ENCODE measurements at places on chromosomes 7 and 10. TPM values are rescaled to one million over a fixed set of nuclear protein-coding genes. Genes with fewer than 3 reads are reported as not detected.

DNA sequence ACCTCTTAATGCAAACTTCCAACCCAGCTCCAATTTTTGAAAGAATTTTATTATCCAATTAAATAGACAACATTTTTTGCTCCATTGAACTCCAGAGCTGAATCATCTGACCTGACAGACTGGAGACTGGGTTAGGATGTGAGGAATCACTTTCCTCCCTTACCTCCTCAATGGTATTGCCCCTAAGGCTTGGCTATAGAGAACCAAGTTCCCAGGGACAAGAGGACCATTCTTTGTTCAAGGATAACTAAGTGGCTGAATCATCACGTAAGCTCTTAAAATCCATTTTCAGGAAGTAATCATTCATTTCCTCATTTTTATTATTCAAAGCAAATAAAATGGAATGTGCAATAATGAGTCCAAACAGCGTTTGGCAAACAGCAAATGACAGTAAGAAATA is 335.1 kb downstream of the GATA3 start:
- DNase-seq = no peak

The MKLN1 gene
- 93.1 TPM for total RNA-seq

GRCh38 chr10:60465801-60466200 is 76.1 kb upstream of the ANK3 start:
- DNase-seq = no peak

The CFTR gene
- not detected for total RNA-seq

The CDNF gene
- total RNA-seq = 9.4 TPM

DNA sequence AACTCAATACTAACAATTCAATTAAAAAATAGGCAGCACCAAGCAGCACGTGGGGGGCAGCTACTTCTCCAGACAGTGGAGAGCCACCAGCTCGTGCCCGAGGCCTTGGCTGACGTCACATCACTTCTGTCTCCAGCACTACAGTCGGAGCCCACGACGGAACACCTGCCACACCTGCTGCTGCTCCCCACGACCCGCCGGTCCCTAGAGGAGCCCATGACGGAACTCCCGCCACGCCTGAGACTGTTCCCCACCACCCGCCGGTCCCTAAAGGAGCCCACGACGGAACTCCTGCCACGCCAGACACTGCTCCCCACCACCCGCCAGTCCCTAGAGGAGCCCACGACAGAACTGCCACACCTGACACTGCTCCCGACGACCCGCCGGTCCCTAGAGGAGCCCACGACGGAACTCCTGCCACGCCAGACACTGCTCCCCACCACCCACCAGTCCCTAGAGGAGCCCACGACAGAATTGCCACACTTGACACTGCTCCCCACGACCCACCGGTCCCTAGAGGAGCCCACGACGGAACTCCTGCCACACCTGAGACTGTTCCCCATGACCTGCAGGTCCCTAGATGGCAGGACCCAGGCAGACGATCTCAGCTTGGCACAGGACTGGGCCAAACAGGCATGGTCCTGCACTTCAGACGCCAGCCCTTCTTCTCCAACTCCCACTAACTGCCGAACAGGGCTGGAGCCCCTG is 258.0 kb downstream of the ELFN1 start:
- no peak for DNase-seq

DNA sequence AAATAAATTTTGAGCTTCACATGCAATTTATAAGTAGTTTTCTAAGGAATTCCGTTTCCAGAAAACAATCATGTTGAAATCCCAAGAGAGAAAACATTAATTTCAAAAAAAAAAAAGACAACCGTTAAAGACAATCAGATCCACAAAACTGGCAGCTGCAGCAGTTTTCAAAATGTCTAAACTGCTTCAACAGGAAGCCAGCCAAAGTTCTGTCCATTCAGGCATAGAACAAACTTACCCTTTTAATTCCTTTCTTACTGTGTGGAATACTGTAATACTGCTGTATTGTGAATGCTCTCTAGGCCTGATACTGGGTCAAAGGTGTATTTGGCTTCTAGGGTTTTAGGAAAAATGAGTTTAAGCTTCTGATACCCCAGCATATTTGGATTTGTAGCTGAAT is 31.6 kb downstream of the HOXA1 start:
- DNase-seq = peak; percentile 23

- no peak for DNase-seq
Observed at GRCh38 chr10:78318305-78318704, 284.6 kb downstream of the RPS24 start.

The TMEM196 gene
- total RNA-seq = not detected

GRCh38 chr7:100476101-100476780 is 2.8 kb downstream of the TSC22D4 start:
- DNase-seq = no peak

DNA sequence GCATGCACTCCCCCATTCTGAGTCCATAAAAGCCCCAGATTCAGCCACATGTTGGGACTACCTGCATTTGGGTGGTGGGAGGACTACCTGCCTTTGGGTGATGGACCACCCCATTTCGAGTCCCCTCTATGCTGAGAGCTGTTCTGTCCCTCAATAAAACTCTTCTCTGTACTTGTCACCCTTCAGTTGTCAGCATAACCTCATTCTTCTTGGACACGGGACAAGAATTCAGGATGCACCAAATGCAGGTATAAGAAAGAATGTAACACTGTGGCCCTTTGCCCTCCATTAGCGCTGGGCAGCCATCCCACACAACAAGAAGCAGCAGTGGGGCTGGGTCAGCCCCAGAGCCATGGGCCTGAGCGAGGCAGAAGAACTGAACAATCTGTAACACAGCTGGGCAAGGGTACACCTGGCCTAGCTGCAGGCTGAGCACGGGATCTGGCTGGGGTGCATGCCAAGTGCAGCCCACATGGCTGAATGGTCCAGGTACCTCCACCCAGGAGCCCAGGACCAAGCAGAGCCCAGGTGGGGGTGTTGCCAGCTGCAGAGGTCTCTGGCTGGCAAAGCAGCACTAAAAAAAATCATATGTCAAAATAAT is 1344.3 kb upstream of the LRRTM3 start:
- no peak for DNase-seq

DNA sequence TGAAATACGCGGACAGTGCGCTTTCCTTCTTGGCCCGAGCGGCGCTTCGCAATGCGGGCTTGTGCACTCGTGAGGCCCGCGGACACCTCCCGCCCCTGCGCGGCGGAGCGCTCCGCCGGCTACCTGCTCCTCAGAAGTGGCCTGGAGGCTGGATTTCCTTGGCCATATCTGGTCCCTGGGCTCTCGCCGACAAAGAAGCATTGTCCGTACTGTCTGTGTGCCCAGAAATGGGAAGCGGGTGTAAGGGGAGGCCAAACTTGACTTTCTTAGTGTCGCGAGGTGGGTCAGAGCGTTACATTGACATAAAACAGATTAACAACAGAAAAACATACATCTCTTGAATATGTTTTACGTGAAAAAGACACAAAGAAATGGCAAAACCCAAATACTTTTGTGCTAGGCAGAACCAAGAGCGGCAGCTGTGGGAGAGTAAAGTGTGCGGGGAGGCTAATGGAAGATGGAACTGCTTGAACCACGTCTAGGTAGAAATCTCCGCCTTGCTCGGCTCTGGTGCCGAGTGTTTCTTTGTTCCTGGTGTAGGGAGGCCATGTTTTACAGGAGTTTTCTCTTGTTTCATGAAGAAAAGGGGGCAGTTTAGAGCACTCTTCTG is 1.4 kb downstream of the LANCL2 start:
- no peak for DNase-seq

GRCh38 chr7:28419716-28420115 is 7.4 kb downstream of the CREB5 start:
- DNase-seq = no peak

- no peak for DNase-seq
Observed at GRCh38 chr7:26912338-26912737, 47.9 kb upstream of the SKAP2 start.

DNA sequence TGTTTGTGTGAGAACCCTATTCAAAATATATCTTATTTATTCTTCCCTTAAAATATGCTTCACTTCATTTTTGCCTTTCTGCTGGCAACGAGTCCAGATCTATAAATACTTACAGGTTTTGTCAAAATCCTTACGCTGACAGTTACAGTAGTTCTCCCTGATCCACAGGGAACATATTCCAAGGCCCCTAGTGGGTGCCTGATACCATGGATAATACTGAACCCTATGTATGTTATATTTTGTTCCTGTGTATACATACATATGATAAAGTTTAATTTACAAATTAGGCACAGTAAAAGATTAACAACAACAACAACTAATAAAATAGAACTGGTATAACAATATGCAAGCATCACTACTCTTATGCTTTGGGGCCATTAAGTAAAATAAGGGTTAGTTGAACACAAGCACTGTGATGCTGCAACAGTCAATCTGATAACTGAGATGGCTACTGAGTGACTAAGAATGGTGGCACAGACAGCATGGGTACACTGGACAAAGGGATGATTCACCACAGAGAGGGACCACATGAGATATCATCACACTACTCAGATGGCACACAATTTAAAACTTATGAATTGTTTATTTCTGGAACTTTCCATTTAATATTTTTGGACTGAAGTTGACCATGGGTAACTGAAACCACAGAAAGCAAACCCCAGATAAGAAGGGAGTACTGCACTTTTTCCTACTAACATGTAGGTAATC is 29.4 kb upstream of the PCGF5 start:
- DNase-seq = no peak

The ARHGAP12 gene
- 67.6 TPM for total RNA-seq

DNA sequence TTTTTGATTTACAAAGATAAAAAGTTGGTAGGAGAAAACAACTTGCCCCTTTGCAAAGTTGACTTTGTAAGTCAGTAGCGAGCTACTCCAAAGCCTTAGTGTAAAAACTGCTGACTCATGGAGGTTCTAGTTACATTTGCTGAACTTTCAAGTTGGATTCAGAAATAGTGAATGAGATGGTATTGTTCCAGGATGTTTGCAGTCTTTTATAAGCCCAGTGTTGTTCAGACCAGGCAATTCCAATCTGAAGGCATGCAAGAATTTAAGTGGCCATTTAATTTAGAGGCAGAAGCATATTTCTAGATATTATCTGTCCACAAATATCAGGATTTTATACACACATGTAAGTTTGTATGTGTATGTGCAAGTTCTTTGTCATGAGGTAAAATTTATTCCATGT is 21.6 kb downstream of the TES start:
- no peak for DNase-seq
